ENCODE measurements at places on chromosomes 2 and 18.
A peak's percentile ranks its signal among the peaks of the same experiment; 100 is the strongest.

- no peak for DNase-seq
These were observed 140.2 kb upstream of the OTOS start for GRCh38 chr2:240280621-240281020.

- DNase-seq, result peak; percentile 72
These were observed 7.0 kb downstream of the ASIC4 start for GRCh38 chr2:219521066-219521880.

DNA sequence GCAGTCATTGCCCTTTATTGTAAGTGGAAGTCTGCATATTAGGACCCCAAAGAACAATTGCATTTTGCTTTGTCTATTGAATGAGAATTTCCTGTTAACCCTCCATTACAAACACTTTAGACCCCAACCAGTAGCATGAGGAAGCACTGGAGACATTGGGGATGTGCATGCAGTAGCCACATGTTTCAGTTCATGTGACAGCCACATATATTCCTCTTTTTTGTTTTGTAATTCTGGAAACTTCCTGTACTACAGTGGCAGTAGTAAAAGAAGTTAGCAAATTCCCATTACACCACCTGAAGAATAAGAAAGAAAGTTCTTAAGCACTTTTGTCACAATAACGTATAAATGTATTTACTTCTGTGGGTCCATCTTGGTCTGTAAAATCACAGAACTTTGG is 281.1 kb upstream of the SLC14A2 start:
- no peak for DNase-seq

DNA sequence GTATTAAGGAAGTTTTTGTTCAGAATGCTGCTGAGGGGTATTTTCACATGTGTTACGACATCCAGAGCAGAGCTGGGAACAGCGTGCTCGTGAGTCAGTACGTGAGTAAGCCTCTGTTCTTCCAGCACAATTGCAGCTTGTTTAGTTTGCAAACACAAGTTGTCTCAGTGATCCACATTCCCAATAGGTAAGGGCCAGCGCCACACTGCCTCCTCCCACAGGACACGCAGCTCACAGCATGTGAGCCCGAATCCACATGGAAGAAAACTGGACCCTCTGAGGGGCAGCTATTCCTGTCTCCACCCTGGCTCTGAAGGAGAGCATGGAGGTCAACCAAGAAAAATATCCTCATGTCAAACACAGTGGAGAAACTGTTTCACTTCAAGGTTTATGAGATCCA is 173.9 kb upstream of the PID1 start:
- DNase-seq, result no peak

- DNase-seq, result no peak
These were observed 812.9 kb upstream of the ACVR2A start for GRCh38 chr2:147031897-147032296.

DNA sequence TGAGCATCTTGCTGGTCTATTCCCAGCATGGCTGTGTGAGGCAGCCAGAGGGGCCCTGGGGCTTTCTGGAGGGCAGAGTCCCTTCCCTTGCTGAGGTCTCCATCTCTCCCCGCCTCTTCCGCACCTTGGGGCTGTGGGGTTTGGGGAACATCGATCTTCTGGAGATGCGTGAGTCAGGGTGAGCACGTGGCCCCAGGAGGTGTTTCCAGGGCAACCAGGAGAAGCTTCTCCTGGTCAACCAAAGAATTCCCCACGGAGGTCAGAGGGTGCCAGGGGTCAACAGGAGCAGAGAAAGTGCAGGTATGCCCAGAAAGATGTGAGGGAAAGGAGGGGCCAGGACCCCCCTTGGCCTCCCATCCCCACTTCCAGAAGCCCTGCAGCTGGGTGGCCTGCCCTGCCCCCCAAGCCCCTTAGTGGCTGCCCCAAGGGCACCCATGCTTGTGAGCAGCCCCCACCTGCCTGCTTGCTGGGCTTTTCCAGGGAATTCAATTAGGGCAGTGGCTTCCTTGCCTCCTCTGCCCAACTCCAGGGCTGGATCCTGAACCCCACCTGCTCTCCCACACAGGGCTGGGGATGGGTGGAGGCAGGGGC is 2.8 kb upstream of the PROM2 start:
- no peak for DNase-seq
